ENCODE measurements at places on chromosomes 16 and 17.

GRCh38 chr17:48240562-48241130 lies 133.1 kb downstream of the SNX11 start:
- DNase-seq: no peak

GRCh38 chr16:83244057-83244456 lies 563.7 kb upstream of the HSBP1 start:
- DNase-seq: no peak

DNA sequence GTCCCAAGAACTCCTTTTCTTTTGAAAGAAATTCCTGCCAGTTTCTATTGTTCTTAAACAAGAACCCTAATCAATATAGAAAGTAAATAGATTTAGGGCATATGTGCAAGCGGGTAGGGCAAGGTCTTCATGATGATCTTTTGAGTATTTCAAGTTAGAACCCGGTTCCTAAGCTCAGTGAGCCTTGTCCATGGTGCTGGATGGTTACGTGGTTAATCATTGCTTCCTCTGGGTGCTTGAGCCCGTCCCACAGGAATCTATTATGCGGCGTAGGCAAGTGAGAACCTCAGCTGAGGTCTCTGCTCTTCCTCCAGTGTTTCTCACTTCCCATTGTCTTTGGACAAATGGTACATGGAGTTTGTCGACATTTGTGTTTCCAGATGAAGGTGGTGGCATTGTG lies 580.8 kb upstream of the EEF2KMT start:
- DNase-seq: no peak

- DNase-seq: no peak
These were observed 71.2 kb downstream of the OMG start for GRCh38 chr17:31225831-31226230.

GRCh38 chr17:2545393-2545792 lies 33.7 kb upstream of the METTL16 start:
- no peak for DNase-seq

- DNase-seq: no peak
These were observed 326.7 kb upstream of the CDH5 start for GRCh38 chr16:66039793-66040192.

DNA sequence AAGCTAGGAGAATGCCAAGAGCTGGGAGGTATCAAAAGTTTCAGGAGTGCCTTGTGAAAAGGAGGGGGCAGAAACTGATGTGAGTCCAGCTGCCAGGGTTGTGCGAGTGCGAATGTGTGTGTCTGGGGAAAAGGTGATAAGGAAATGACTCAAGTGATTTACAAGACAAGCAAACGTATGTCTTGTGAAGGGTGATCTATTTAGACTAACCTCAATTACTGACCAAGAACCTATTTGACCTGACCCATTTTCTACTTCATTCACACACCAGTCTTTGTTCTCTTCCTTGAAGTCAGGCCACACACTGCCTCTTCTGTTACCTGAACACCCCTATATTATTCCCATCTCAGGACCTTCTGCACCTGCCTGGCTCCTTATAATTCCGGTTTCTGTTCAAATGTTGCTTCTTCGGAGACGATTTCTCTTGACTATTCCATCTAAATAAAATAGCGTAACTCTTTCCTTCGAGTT lies 1.0 kb downstream of the GDE1 start:
- no peak for DNase-seq

- no peak for DNase-seq
These were observed 131.4 kb upstream of the NACA2 start for GRCh38 chr17:61722398-61722797.

DNA sequence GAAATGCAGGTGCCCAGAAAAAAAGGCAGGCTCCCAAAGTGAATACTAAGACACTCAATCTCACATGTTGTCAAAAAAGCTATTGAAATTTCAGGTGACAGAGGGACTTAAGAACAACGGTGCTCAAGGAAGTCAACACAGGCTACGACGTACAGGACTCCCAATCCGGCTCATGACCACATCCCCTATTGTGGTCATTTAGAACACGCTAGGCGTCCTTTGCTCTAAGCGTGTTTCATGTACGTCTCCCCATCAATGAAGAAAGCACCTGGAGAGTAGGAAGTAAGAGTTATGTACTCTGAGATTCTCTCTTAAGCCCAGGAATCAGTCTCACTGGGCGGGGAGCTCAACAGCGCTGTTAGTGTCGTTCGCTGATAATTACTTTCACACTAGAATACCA lies 94.1 kb downstream of the MRM3 start:
- DNase-seq: no peak

DNA sequence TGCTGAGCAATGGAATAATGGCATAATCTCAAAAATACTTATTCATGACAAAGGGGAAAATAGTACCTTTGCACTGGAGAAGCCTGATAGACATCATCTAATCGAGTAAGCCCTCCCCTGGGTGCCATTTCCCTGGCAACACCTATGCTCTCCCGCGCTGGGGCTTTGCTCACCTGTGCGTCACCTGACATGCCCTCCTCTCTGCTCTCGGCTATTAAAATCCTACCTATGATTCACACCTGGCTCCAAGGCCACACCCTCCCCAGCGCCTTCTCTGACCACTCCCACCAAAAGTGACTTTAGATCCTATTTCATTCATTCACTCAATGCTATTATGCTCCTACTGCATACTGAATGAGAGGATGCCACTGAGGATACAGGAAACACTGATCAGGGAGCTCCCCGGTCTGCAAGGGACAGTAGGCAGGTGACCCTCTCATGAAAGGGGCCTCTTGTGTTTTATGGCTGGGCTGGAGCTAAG lies 83.9 kb downstream of the NT5M start:
- no peak for DNase-seq

DNA sequence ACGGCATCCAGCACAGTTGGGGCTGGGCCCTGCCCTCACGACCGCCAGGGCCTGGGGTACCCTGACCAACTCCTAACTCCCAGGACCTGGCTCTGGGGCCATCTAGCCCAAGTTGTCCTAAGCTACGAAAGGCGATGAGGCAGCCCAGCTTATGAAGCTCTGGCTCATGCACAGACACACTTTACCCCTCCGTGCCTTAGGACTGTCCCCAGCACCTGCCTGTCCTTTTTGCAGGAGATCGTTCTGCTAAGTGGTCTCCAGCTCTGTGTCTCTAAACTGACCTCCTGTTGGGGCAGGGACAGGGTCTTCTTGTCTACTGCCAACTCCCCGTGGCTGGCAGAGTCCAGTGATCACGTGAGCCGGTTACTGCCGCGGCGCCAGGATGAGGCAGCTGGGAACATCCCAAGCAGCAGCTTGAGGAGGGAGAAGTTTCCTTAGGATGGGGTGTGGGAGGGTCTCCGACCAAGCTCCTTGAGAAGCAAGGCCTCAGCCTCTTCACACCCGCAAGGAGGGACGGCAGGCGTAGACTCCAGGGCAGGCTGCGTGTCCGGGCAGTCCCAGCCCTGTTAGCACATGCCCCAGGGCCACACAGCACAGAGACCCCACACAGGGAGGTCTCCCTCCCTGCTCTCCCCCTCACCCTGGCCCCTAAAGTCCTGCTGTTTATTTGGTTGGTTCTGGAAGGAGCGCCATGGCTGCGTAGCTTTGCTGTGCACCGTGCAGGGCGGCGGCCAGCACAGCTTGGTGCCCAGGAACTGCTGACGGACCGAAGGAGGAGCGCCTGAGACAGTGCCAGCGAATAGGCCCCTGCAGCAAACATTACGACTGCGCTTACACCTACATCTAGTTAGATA lies 16.4 kb upstream of the METRNL start:
- no peak for DNase-seq

DNA sequence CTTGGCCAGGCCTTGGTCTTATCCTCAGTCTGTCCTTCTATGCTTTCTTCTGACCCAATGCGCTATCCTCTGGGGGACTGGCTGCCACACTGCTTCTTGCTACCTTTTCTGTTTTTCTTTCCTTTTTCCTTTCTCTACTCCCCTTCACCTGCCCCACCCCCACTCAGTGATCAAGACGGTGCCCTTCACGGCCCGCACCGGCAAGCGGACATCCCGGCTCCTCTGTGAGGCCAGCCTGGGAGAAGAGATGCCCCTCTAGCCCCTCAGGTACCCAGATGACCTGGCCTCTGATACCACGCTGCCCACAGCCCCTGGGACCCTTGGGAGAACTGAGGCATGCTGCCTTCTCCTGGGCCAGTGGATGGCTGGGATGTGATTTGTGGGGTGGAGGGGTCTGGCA lies 15.6 kb downstream of the SPATA32 start:
- no peak for DNase-seq

DNA sequence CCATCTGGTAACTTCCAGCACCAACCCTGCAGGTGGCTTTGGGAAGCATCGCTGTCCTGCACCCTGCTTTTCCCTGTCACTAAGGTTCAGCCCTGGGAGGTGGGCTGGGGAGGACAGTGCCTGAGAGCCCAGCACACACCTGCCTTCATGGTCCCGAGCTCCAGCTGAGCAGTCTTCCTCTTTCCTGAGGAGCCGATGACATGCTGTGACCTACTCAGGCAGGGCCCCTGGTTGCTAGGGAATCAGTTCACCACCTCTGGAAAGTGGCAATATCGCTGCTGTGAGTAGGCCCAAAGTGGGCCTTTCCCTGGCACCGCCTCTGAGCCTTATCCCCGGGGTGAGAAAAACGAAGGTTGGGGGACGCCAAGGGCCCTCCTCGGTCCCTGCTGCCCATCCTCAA lies 17.9 kb downstream of the ST3GAL2 start:
- DNase-seq: no peak

GRCh38 chr17:69575346-69575761 lies 160.9 kb downstream of the MAP2K6 start:
- DNase-seq: no peak
